ENCODE measurements at places on chromosomes 3 and 15.

DNA sequence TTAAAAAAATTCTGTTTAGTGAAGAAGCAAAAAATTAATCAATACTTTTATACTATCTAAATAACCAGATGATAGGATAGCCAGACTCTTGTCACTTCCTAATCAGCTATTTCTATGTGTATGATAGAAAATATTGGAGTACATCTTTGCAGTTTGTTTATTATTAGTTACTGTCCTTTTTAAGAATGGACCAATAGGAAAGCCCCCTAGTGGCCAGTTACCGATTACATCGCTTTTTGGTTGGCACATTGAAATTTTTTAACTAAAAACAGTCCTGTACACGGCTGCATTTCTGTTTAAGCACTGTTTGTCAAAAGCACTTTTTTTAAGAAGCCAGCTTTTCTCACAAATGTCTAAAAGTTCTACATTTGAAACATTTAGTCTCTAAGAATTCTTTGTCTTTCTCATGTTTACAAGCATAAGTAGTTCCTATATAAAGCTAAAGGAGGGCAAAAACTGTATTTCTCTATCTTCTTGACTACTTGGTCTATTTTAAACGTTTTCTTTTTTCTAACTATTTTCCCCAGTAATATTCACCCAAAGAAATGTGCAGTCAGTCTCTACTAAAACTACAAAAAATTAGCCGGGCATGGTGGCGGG, 253.2 kb upstream of the LRTM1 start:
- peak; percentile 12 for DNase-seq

- no peak for DNase-seq
These were observed 26.4 kb downstream of the HACD3 start for GRCh38 chr15:65556622-65557021.

- DNase-seq: no peak
These were observed 8.3 kb downstream of the EOGT start for GRCh38 chr3:69005071-69005790.

- no peak for DNase-seq
These were observed 136.2 kb downstream of the EPHB1 start for GRCh38 chr3:134931045-134931785.

DNA sequence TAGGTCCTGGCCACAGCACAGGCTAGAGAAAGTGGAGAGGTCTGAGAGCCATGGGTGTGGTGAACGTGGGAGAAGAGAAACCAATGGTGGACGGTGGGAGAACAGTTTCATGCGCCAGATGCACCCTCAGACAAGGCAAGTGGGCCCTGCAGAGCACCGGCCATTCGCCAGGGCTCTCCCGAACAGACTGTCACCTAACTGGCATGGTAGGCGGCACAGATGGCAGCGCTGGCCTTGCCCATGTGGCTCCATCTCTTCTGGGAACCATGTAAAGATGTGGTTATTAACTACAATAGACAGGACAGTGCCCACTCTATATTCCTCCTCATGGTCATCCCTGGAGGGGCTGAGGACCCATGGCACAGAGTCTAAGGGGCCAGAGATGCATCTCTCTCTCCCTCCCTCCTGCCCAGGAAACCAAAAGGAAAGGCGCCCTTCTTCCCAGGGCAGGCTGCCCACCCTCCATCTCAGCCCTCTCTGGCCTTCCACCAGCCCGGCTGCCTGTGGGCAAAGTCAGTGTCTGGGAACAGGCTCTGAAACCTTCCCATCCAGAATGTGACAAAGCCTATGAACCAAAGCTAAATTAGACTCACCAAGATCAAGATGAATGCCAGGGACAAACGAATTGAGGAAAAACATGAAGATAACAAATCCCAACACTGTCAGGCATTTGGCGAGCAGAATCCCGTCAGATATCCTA, 147.8 kb downstream of the OCA2 start:
- DNase-seq: no peak

- no peak for DNase-seq
These were observed 3.9 kb upstream of the PARP14 start for GRCh38 chr3:122676759-122677158.

DNA sequence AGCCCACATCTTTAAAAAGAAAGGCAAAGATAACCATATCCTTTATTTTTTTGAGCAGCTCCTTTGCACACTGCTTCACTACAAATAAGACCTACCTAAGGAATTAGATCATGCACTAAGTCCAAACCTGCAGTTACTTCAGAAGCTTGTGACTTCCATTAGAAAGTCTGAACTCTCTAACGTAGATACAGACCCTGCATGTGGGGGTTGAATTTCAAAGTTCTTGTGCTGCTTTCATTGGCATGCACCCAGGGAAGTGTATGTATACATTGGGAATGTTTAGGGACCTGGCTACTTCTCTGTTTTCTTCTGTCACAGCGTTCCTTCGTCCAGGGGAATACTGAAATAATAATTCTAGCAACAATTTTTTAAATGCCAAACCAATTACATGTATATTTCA, 185.2 kb upstream of the IL12A start:
- DNase-seq: no peak

DNA sequence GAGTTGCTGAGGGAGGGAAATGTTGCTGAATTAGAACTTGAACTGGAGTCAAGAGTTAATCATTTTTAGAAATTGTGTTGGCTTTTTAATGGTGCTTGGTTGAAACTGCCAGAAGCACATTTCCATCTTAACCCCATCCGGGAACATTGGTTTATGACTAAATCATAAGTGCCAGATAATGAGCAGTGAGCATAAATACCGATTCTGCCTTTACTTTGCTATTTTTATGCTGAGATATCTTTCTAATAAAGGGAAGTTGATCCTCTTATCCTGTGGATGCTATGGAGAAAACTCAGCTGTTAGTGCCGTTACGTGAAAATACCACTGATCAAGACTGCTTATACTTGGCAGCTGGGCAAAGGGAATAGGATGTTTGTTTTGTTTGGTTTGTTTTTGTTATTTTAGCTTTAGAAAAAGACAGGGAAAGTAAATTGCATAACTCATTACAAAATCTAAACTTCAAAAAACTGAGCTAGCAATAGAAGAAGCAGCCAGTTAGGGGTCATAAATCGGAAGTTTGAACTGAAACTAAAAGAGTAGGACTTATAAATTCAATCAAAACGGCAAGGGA, 813.1 kb downstream of the NAALADL2 start:
- peak; percentile 72 for DNase-seq

DNA sequence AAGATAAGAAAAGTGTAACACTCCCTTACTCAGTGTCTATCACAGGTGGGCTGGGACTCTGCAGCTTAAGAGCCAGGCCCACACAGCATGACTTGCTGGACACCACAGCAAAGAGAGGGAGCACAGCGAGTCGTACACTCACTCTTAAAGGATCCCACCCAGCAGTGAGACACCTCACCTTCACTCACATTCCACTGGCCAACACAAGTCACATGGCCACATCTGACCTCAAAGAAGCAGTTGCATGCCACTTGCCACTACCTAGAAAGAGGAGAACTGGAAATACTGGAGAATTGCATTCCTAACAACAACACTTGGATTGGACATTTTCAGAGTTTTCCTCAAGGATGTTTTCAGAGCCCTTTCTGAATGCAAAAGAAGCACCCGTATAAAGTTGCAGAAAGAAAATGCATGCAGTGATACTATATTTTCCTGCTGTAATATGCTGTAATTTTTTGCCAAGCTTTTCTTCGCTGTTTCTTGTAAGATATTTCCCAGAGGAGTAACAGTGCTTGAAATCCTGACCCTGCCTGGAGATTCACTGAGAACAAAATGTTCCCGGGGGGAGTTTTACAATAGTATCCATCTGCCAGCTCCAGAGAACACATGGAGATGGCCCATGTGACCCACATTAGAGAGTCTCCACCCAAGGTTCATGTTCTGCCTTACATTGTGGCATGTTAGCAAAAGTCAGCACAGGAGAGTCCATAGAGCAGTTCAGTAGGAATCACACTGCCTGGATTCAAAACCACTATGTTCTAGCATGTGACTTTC, 42.2 kb downstream of the TRIM42 start:
- no peak for DNase-seq

DNA sequence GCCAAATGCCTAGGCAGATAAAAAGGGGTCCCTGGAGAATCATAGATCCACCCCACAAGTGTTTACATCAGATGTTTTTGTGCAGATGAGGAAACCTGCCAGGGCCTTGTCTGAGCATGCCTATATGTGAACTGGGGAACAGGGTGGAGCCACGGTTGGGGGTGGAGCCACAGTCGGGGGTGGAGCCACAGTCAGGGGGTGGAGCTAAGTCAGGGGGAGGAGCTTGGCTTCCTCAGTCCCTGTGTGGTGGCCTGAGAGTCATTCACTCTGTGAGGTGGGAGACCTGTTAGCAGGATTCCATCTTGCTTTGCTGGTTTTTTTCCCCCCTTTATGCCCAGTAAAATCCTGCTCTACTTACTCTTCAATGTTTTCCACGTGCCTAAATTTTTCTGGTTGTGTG, 57.8 kb upstream of the TGFBR2 start:
- no peak for DNase-seq

DNA sequence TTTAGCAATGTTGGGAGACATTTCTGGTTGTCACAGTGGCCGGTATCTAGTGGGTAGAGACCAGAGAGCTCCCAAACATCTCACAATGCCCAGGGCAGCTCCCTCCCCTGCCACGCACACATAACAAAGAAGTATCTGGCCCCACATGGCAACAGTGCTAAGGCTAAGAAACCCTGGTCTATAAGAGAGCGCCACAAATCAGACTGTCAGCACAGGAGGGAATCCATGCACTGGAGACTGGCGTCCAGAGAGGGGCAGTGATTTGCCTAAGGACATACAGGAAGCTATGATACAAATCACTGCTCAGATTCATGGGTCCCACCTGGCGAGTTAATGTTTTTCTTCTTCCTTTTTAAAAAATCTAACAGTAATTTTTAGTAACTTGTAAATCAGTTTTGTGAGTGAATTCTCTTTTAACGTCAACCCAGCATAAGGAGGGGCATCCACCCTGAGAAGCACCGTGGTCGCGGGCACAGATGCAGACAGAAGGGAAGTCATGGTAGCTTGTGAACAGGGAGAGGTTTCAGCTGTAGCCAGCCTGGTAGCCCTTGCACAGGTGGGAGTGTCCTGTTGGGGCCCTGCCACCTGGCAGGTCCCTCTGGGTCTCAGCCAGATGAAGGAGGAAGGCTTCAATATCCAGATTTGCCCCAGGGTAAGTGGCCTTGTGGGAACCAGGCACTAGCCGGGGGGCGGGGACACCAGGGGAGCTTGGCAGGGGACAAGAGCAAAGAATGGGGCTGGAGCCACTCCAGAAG, 8.7 kb downstream of the ISG20 start:
- no peak for DNase-seq

DNA sequence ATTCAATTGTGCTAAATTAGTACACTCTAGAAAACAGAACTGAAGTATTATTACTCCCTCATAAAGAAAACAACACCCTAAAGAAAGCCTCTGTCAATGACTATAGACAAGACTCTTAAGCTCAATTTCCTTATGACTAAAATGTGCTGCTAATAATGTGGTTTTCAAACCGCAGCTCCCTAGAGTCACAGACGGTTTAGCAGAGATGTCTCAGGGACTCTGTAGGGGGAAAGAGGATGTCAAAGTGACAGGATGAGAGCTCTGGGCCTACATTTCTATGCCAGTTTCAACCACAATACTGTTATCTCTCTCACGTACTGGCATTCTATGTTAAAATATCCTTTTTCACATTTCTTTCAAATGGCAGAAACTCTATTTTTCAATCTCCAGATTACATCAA, 37.6 kb upstream of the WDR49 start:
- DNase-seq: peak; percentile 62

DNA sequence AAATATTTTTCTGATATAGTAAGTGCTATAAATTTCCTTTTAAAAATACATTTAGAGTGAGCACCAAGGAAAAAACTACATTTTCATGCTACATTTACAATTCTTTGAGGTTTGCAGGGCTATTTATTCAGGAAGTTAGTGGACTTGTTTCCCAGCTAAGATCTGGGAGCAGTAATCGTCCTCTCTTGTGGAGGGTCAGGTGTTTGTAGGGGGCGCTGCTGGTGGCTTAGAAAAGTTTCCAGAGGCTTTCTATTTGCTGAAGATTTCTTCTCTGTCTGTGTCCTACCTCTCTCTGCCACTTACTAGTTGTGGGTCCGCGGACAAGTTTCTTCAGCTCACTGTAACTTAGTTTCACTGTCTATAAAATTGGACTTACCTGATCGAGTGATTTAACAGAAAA, 163.9 kb downstream of the PEX5L start:
- DNase-seq: no peak

DNA sequence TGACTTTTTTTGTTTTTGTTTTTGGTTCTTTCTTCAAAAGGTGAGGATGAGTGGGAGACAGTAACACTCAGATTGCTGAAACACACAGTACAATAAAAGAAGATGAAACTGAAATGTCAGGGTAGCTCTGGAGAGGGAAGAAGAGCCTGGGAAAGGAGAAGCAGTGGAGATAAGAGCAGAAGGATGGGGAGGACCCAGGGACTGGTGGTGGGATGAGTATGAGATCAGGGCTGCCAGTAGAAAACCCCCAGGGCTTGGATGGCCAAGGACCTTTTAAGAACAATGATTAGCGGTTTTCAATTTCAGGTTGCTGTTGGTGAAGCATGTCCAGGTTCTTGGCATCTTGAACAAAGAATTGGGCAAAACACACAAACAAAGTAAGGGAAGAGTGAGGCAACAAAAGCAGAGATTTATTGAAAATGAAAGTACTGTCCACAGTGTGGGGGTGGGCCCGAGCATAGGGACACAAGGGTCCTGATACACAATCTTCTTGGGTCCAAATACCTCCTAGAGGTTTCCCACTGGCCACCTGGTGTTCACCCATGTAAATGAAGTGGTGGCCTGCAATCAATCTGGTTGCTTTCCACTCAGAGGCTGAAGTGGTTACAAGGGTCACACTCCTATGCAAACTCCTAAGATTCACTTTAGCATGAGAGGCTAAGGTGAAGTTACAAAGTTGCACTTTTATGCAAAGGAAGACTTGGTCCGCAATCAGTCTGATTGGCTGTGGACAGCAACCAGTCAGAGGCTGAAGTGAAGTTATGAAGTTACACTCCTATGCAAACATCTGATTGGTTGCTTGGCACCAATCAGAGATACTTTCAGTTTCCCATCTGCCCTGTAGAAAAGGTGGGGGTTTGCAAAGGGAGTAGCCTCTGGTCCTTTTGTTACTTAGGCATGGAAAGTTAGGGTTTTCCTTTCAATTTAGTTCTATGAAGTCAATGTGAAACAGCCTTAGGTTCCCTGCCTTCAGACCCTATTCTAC, 26.1 kb upstream of the MFSD1 start:
- no peak for DNase-seq

DNA sequence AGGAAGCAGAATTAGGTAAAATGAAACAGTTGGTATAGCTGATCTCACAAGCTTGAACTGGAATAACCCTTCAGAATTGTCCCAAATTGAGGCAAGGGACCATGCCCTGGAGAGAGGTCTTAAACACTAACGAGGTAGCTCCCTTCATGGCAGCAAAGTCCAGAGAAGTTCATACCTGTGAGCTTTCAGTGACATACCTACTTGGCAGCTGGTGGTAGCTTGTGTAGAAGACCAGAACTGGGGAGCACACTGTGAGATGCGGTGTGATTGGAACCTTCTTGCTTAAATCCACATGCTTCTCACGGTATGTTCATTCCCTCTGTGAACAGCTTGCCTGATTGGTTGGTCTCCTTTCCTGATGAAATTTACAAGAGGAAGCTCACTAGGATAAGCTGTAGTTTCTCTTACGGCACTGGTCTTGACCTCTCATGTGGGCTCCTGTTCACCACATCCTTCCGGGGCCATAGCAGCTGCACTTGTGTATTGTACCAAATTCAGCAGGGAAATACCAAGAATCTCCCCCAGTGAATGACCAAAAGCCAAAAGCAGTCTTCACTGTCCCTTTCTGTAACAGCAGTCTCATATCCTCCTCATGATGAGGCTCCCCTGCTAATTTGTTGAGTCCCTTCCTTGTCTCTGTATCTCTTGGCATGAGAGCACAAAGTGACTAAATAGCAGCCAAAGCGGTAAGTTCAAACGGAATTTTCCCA, 483.7 kb upstream of the FRG2C start:
- DNase-seq: no peak

- DNase-seq: no peak
These were observed 57.9 kb downstream of the CHSY1 start for GRCh38 chr15:101193806-101194545.

Data from SK-N-MC (cell line).